ENCODE measurements at places on chromosomes 5 and 9.

- no peak for DNase-seq
Measured at GRCh38 chr9:79264041-79264440, 307.7 kb upstream of the TLE4 start.

DNA sequence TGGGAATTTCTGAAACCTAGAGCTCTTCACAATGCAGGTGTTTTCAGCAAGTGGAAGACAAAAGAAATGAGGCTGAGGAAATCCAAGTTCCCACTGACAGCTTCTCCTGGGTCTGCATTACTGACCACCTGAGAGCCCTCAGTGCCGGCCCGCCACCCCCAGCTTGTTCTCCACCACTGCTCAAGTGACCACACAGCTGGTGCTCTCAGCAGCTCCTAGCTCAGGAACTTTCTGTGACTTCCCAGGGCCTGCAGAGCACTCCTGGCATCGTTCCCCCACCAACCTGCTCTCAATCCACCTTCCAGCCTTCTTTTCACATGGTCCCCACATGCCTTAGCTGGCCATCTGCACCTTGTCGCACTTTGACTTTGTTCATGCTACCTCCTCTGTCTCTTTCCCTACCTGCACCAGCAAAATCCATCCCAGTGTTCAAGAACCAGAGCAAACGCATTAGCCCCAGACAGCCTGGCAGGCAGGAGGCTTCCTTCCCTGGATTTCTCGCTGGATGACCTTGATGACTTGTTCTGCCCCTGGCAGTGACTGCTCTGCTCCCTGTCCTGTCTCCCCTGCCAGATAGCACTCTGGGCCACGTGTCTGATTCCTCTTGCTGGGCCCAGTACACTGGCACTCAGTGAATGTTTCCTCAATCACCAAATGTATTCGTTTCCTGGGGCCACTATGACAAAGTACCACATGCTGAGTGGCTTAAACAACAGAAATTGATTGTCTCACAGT, 35.1 kb upstream of the NANS start:
- no peak for DNase-seq

- DNase-seq = no peak
Measured at GRCh38 chr9:71145179-71145578, 23.8 kb upstream of the TRPM3 start.

DNA sequence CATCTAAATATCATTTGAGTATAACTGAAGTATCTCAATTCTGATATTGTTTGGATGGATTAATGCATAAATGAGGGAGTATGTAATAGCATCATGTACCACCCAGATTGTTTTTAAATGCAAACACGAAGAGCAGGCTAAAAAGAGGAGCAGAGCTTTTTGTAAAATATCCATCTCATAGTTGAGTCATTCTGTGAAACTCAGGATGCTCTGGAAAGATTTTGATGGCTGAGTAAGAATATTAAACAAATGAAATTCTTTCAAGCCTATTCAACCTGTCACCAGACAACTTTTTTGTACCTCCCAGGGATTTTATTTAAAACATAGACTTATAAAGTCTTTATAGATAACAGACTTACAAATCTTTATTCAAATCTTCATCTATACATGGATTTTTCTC, 625.9 kb downstream of the TLE4 start:
- DNase-seq = no peak

DNA sequence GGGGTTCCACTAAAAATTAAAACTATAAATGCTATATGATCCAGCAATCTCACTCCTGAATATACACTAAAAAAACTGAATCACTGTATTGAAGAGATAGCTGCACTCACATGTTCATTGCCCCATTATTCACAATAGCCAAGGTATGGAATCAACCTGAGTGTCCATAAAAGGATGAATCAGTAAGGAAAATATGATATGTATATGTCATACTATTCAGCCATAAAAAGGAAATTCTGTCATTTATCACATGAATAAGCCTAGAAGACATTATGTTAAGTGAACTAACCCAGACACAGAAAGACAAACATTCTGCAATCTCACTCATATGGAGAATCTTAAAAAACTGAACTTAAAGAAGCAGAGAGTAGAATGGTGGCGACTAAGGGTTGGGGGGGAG, 1376.2 kb upstream of the CDH9 start:
- DNase-seq = no peak

GRCh38 chr5:154446195-154447088, 645 bp downstream of the SAP30L start:
- no peak for DNase-seq

DNA sequence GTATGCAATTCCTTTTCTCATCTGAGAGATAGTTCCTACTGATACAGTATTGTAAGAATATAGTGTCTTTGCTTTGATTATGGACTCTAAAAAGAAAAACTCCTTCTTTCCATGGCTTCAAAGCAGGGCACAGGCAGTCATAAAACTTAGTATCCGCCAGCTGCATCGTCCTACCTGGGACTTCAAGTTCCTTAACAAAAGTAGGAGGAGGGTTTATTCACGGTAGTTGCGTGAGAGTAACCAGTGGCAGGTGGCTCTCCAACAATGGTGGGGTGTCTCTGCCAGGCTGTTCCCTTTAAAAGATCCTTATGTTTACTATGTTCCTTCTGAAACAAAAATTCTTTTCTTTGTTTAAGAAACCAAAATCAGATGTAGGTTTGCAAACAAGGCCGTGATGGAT, 173.5 kb upstream of the DMAC1 start:
- no peak for DNase-seq

- no peak for DNase-seq
Measured at GRCh38 chr5:58235299-58235698, 224.6 kb downstream of the PLK2 start.

GRCh38 chr5:138647794-138648410, 72.7 kb upstream of the HSPA9 start:
- DNase-seq = no peak

DNA sequence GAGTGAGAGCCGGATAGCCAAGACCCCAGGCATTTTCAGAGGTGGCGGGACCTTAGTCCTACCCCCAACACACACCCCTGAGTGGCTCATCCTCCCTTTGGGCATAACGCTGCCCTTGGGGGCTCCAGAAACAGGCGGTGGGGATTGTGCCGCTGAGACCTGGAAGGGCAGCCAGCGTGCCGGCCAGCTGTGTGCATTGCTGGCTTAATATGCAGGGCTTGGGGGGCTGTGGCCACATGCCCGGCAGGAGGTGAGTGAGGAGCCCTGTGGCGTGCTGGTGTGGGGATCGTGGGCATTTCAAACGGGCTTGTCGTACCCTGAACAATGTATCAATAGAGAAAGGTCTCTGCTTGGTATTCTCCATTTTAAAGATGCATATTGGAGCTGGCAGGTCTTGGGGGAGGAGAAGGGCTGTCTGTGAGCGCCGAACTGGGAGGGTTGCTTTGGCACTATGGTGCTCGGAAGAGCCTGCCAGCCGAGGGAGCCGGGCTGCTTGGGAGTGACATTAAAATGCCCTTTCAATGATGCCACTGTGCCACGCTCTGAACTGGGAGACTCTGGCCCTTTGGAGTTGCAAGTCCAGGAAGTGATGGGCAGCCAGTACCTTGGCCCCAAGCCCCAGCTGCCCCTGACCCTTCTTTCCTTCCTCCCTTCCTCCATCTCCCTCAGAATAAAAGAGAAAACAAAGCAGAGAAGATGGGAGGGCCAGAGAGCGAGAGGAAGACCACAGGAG, 11.2 kb upstream of the OLFM1 start:
- no peak for DNase-seq

DNA sequence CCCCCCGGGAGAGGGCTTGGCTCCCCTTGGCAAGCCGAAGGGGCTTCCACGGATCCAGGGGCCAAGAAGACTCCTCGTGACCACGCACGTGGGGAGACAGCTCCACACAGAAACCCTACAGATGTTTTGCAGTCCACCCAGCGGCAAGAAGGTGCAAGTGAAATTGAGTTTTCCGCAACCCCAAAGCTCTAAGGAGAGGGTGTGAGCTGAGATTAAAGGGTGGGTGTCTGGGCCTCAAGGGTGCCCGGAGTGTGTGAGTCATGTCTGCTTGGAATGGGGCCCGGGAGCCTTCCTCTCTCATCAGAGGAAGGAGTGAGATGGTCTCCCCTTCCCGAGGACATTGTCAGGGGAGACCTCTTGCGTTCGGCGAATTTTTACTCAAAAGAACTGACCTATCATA, 79.1 kb downstream of the OLFM1 start:
- DNase-seq = no peak

GRCh38 chr9:20220286-20220685, 402.0 kb downstream of the MLLT3 start:
- DNase-seq = no peak

- no peak for DNase-seq
Measured at GRCh38 chr5:16867577-16867953, 68.5 kb downstream of the MYO10 start.

- DNase-seq = no peak
Measured at GRCh38 chr5:170832241-170832640, 29.6 kb upstream of the RANBP17 start.

DNA sequence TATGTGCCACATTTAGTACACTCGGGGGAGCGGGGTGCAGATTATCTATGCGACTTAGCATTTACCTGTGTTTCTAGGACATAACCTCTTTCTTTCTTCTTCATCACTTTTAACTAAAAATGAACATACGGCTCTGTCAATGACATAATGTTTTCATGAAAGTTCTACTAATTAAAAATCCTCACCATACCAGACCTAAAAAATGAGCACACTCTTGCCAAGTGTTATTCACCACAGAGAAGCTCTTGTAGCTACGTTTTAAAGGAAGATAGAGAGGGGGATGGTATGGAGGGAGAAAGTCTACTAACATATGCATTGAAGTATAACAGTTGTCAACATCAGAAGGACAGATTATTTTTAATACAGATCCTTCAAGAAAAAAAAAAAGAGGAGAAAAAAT, 1.6 kb downstream of the CDH10 start:
- DNase-seq = no peak

GRCh38 chr9:6811436-6811835, 53.7 kb downstream of the KDM4C start:
- DNase-seq = no peak

- DNase-seq = no peak
Measured at GRCh38 chr9:1179366-1179765, 129.2 kb downstream of the DMRT2 start.

DNA sequence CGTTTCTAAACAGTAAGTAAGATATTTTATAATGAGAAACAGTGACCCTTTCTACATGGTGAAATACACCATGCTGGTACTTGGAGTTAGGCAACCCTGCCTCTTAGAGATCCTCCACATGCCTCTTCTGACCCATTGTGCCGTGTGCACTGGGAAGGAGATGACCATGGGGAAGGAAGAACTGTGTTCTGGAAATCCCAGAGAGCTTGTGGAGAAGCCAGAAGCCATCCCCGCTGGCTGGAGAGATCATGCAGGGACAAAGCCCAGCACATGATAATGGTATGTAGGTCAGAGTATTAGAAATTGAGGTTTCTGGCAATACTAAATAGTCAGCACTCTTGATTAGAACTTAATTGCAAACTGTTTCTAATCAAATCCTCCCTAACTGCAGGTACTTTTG, 307.3 kb downstream of the FBXL7 start:
- DNase-seq = no peak

DNA sequence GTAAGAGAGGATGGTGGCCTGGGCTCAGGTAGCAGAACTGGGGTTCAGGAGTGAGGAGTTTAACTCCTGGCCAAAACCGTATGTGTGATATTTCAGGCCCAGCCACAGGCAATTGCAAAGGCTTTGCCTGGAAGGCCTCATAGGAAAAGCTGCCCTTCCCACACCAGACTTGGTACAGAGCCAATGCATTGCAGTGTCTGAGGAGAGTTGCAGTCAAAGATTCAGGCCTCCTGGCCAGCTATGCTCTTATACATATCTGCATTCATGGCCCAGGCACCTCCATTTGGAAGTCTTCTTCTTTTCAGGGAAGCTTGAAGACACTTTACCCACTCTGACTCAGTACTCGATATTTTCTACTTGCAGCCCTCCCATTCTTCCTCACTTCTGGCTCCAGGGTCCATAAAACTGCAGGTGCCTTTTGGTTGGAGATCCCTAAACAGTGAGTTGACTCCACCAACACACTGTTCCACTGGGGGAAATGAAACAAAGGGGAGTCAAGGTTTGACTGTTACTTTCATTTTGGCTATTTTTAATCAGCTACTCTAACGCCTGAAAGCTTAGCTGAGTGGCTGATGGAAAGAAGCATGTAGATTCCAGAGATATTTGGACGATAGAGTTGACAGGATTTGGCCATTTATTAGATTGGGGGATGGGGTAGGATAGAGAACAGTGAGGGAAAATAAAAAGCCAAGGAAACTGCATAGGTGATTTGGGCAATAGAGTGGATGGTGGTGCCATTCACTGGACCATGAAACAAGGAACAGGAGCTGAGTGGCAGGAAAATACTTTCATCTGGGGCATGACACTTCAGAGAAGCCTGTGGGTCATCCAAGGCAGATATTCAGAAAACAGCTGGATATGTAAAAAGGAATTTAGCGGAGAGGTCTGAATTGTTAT, 30.6 kb upstream of the IL33 start:
- no peak for DNase-seq

- DNase-seq = no peak
Measured at GRCh38 chr5:33439905-33440481, 772 bp upstream of the TARS1 start.

GRCh38 chr9:6646293-6646636, 736 bp upstream of the GLDC start:
- DNase-seq = no peak

DNA sequence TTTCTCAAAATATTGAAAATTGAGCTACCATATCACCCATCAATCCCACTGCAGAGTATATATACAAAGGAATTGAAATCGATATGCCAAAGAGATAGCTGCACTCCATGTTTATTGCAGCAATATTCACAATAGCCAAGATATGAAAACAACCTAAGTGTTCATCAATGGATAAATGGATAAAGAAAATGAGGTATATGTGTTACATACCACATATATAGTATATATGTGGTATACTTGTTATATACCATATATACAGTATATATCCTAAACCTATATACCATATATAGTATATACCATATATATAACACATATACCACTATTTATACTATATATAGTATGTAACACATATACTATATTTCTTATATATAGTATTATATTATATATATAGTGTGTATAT, 313.3 kb downstream of the ZNF608 start:
- no peak for DNase-seq

DNA sequence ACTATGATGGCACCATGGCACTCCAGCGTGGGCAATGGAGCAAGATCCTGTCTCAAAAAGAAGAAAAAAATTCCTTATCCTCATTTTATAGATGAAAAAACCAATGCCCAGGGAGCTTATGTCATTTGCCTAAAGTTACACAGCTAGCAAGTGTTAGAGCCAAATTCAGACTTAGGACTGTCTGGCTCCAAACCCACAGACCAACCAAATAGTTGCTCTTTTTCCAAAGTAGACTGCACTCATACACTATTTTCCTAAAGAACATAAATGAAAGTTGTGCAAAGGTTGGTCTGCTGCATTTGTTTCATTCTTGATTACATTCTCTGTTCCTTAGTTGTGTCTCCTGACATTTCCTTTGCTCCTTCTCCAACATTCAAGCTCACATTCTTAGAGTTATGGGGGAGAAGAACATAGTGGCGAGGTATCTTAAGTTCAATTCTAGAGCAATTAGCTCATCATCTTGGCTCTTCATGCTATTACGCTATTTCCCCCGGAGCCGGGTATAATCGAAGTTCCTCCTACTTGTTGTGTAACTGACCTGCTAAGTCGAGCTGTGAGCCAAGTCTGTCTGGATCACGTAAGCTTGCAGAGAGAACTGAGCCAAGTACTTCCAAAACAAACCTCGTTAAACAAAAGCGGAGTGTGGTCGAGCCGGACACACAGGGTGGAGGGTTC, 138.3 kb downstream of the RFK start:
- no peak for DNase-seq

GRCh38 chr9:101032426-101032825, 3.9 kb downstream of the PLPPR1 start:
- no peak for DNase-seq
